ENCODE measurements at places on chromosomes 5 and 9. TPM values are rescaled to one million over a fixed set of nuclear protein-coding genes. Genes with fewer than 3 reads are reported as not detected.

The ACOT12 gene
- not detected for total RNA-seq

The GPRIN1 gene
- total RNA-seq = 7.3 TPM

The SGCD gene
- total RNA-seq = 12.7 TPM

The WNT8A gene
- total RNA-seq = not detected

The ACSL6 gene
- under 0.01 TPM for total RNA-seq

The SLC6A3 gene
- not detected for total RNA-seq

The AJM1 gene
- 2.1 TPM for total RNA-seq

The C9 gene
- total RNA-seq = 0.46 TPM

The C9orf153 gene
- total RNA-seq = 1.1 TPM

The GARNL3 gene
- total RNA-seq = 3.5 TPM

The PDGFRB gene
- total RNA-seq = 69.6 TPM

The KIF4B gene
- total RNA-seq = 0.09 TPM

The SARDH gene
- total RNA-seq = 18.4 TPM

The CTSV gene
- total RNA-seq = 0.74 TPM

The FAM151B gene
- 4.6 TPM for total RNA-seq

The PCDHA5 gene
- total RNA-seq = under 0.01 TPM

The LSM11 gene
- 8.6 TPM for total RNA-seq

The EIF4E1B gene
- total RNA-seq = not detected

The ABCA1 gene
- total RNA-seq = 198 TPM

The C5orf24 gene
- 73.2 TPM for total RNA-seq

The IFNA13 gene
- not detected for total RNA-seq

The MLANA gene
- total RNA-seq = 0.05 TPM

The OR1Q1 gene
- not detected for total RNA-seq

The TIGD6 gene
- 6.6 TPM for total RNA-seq

The DAB2 gene
- total RNA-seq = 76.8 TPM

The SLU7 gene
- 71.6 TPM for total RNA-seq

The ANGPTL2 gene
- 19.0 TPM for total RNA-seq

The AQP3 gene
- total RNA-seq = 0.59 TPM

The PCDHGB1 gene
- 3.3 TPM for total RNA-seq

The IL3 gene
- total RNA-seq = not detected

The FAM170A gene
- total RNA-seq = not detected

The MSX2 gene
- 1.5 TPM for total RNA-seq

All from smooth muscle cell of the umbilical artery (primary cell).